Epithelial cell of prostate (primary cell): ENCODE measurements at places on chromosomes 5 and 9.

- no peak for DNase-seq
Measured at GRCh38 chr5:149428032-149428431, 48.9 kb upstream of the IL17B start.

- DNase-seq: no peak
Measured at GRCh38 chr9:134880484-134881312, at the start of gene FCN2. TSS of gene FCN2 (plus strand) at chr9:134880810. CDS start at chr9:134880822, 12 bp downstream.

GRCh38 chr9:134458207-134459108 lies 132.2 kb downstream of the RXRA start:
- DNase-seq: no peak

- DNase-seq: no peak
Measured at GRCh38 chr5:169561893-169562292, 21.7 kb upstream of the SPDL1 start.

DNA sequence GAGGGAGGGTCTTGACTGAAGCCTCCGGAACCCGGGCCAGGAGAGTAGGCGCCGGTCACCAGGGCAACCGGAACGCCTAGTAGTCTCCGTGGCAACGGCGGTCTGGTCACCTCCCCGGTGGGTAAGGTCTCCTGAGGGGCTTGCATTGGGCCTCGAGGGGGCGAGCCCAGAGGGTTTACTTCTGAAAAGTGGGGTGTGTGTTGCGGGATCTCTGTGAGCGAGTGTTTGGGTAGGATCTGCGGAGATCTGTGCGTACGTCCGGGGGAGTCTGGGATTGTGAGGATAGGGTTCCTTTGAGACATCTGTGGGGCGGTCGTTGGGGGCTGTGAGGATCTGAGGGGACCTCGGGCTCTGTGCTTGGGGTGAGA lies at the start of gene FAM221B:
Gene FAM221B (minus strand): TSS at position 17 of the 368 bp plus-strand sequence. CDS start 2,571 bp downstream, outside the sequence.
- no peak for DNase-seq

- DNase-seq: no peak
Measured at GRCh38 chr5:136000932-136001331, 27.9 kb upstream of the TGFBI start.

DNA sequence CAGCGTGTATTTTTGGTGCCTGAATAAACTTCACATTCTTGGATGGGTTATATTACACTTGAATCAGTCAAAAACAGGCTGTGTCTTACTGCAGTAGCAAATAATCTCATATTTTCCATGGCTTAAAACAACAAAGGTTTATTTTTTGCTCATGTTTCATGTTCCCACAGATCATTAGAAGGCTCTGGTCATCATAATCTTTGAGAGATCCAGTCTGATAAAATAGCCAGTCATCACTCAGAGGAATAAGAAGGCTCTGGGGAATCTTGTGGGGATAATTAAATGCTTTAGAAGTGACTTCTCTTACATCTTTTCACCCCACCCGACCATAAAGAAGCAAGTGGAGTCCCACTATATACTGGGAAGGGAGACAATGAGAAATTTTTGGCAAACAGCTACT lies 417.7 kb downstream of the PSAT1 start:
- no peak for DNase-seq

DNA sequence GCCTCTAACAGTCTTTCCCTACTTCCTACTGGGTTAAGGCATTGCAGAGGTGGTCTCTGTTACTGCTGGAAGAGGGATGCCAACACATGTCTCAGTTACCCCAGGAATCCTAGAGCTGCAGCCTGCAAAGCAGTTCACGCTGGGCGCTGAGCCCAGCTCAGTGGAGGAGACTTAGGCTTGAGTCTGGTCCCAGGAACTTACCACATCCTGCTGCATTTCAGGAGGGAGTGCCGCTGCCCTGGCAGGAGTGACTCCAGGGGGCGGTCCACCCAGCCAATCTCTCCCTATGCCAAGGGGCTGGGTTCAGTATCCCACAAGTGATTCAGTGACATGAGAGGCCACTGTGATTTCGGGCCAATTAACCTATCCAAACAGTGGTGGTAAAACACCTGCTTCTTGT lies 7.6 kb downstream of the TTC16 start:
- no peak for DNase-seq

DNA sequence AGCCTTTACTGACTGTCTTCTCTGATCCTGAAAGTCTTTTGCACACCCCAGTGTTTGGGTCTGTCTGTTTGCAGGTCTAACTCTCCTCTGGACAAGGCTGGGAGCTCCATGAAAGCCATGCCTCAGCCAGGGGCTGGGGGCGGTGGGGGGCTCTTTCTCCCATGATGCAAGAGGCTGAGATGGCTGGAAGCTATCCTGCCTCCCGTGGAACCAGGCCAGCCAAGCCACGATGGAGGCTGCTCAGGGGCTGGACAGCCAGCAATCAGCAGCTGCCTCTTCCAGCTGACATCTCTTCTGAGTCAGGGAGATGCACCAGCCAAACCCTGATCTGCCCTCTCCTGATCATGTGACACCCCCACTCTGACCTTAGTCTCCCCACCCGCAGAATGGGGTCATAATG lies 154.0 kb downstream of the BARX1 start:
- no peak for DNase-seq

DNA sequence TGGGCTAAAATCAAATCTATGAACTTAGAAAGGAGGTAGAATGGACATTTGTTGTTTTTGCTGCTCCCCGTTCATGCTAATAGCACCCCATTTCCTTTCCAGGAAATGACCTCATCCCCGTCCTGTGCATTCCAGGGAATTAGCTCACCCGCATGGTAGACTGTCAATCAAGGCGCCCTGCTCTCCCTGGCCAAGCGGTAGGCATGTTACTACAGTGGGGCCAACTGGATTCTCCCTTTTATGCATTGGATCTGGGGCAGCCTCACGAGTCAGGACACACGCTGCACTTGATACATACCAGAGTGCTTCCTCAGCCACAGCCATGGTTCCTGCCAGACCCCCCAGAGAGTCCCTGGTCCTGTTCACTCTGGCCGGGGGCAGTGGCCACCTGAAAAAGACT lies 111.0 kb upstream of the PTCH1 start:
- DNase-seq: no peak

DNA sequence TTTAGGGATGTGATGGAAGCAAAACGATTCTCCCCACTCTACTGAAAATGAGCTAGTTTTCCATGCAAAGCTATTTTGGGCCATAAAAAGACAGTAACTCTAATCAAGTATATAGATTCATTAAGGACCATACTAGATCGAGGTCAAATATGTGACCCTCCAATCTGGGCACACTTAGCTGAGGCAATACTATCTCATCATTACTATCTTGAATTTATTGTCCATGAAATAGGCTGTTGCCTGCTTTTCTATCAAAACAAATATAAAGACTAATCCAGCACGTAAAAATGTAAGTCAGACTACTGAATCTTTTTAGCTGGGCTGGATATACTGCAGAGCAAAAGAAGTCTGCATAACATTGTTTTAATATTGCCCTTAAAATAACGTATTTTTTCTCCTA lies 943.1 kb downstream of the NR2F1-AS1 start:
- DNase-seq: no peak

DNA sequence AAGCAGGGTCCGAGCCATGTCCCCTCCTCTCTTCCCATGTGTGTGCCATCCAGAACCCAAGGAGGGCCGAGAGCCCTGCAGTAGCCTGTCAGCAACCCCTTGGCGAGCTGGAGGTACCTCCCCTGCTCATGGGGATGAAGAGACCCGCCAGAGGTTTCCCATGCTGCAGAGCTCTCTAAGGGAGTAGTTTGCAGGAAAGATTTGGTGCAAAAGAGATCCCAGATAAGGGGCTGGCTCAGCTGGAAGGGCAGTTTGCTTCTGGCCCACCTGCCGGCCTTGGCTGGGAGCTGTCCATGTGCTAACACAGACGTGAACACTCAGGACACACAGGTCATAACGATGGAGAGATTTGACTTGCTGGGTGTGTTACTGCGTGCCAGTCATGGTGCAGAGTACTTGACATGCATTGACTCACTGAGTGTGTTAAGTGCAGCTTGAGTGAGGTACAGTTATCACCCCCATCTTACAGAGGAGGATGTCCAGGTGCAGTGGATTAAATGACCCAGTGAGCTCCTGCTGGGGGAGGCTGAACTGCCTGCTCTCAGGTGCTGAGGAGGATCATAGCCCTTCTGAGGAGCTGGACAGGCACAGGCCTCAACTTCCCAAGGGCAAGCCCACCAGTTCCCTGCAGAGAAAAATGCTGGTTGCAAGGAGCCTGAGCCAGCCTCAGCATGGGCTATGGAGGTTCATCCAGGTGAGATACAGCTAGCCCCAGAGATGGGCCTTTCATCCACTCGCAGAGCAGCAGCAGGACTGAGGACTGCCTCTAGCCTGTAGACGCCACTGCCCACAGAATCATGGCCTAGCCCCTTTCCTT lies 6.3 kb upstream of the SLC25A48 start:
- DNase-seq: no peak

DNA sequence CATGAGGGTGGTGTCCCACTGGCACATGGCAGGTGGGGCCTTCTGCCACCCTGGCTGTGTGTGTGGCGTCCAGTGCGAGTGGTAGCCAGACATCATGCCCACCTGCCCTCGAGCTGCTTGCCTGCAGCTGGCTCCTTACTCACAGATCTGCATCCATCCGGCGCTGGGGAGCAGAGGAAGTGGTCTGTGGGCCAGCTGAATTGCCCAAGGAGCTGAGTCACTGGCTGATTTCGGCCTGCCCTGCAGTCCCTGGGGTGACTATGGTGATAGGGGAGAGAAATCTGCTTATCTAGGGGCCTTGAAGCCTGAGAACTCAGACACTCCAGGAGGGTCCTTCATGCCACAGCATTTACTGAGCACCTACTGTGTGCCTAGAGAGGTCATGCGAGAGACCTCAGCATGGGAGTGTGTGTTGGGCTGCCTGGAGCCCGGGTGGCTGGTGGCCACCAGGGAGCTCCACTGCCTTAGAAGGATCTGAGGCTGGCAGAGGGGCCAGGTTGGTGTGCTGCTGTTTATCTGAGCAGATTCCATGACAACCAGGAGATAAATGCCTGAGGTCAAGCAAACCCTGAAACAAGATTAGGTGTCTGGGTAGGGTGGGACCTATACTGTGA lies 57.1 kb downstream of the SLC22A5 start:
- DNase-seq: peak; percentile 71

GRCh38 chr5:99104538-99105132 lies 175.8 kb upstream of the CHD1 start:
- DNase-seq: no peak

DNA sequence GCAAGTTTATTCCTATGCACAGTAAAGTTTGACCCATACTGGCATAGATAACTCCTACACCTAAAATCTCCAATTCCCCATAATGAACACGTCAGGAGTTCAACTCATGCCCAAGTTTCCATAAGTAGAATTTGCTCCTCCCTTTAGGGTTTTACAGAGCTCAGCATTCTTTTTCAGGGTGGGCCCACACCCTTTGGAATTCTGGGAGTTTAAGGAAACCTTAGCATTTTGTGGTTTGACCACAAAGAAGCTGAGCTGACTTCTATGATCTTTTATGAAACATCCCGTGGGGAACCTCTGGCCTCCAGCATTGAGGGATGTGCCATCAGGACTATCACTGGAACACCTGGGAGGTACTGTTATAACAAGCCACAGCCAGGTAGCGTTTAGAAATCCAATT lies 220.6 kb upstream of the MAP3K1 start:
- DNase-seq: no peak

DNA sequence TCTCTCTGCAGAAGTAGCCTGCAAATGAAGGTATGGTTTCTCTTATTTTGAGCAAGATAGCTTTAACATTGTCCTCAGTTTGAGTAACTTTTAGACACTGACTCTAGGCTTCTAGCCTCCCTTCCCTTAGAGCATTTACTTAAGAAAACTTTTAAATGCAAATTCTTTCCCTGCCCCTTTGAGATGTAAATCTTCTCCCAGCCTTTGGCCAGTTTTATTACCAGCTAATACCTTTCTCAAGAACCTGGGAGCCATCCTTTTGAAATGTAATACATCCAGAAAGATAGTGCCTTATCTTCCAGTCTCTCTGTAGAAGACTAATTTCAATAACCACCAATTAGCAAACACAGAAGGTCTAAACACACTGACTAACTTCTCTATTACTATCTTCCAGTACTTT lies 688.9 kb upstream of the CDH9 start:
- no peak for DNase-seq

GRCh38 chr9:124410321-124410913 lies 4.8 kb downstream of the PSMB7 start:
- no peak for DNase-seq

GRCh38 chr9:72140586-72140985 lies 8.7 kb upstream of the GDA start:
- no peak for DNase-seq

GRCh38 chr9:98327249-98327561 lies 71.8 kb upstream of the TBC1D2 start:
- no peak for DNase-seq

- no peak for DNase-seq
Measured at GRCh38 chr5:112762113-112762810, 24.6 kb downstream of the APC start.

GRCh38 chr9:13113751-13114150 lies 165.7 kb downstream of the MPDZ start:
- DNase-seq: no peak

GRCh38 chr9:98808875-98809274 lies 1.4 kb downstream of the GALNT12 start:
- DNase-seq: no peak

- DNase-seq: no peak
Measured at GRCh38 chr5:4419281-4419680, 720.8 kb upstream of the ADAMTS16 start.

DNA sequence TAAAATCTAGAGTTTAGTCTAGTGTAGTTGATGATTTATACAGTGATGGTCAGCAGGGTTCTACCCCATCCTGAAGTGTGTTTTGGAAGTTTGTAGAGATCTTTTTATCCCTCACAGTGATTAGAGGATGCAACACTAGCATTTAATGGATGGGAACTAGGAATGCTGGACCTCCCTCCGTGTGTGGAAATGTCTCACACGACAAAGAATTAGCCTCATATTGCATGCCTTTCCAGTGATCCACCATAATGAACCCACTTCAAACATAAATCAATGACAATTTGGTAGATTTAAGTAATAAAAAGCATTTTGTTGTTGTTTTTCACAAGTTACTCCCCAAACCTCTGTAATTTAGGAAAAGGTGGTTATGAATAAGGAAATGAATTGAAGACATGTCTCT lies 82.5 kb upstream of the LMNB1 start:
- no peak for DNase-seq

GRCh38 chr9:129595311-129595741 lies 25.6 kb downstream of the C9orf50 start:
- DNase-seq: no peak

- no peak for DNase-seq
Measured at GRCh38 chr5:58133631-58134296, 326.1 kb downstream of the PLK2 start.

GRCh38 chr5:147913786-147914185 lies 7.4 kb upstream of the C5orf46 start:
- no peak for DNase-seq

- no peak for DNase-seq
Measured at GRCh38 chr9:136626066-136626725, 36.5 kb upstream of the EGFL7 start.

GRCh38 chr5:33240558-33240957 lies 200.2 kb upstream of the TARS1 start:
- no peak for DNase-seq

GRCh38 chr9:14690948-14691730 lies 2.1 kb downstream of the ZDHHC21 start:
- no peak for DNase-seq
